C1 segment of cervical spinal cord (tissue), 14 donors: ENCODE measurements at places on chromosomes 7 and 10.
A peak's percentile ranks its signal among the peaks of the same experiment; 100 is the strongest.

DNA sequence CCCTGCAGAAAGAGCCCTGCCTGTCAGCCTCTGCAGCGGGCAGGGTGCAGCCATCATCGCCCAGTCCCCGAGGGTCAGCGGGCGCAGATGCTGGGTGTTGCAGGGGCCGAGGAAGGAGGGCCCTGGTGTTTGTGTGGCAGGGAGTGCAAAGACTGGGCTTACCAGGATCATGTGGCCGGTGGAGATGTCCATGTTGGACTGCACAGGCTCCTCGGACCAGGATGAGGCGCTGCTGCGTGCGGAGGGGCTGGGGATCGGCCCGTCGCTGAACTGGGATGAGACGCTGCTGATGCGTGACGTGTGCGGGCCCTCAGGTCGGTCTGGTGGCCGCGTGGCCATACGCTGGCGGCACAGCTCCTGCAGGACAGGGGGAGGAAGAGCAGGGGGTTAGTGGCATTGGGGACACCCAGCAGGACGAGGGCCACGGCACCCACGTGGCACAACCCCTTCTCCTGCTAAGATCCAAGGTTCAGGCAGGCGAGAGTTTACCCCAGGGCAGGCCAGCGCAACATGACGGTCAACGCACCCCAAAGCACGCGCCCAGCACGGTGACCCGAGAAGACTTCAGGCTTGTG, 319.5 kb downstream of the DNAJB6 start:
- DNase-seq: no peak

DNA sequence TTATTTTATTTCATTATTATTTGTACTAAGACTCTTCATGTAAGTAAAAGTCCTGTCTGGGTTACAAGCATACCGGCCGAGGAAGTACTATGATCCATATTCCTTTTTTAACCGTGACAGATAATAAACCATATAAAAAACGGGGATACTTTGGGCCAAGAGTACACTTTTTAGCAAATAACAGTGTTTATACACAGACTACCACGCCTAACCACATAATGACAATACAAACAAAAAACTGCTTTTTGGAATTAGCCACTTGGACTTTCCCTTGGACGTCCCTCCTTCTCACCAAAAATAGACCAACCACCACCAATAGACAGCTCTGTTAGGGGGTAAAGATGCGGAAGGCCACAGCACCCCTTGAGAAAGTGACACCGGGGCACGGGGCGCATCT, 800 bp downstream of the MINDY3 start:
- no peak for DNase-seq

- no peak for DNase-seq
These were observed 105.6 kb downstream of the LHPP start for GRCh38 chr10:124566981-124567835.

DNA sequence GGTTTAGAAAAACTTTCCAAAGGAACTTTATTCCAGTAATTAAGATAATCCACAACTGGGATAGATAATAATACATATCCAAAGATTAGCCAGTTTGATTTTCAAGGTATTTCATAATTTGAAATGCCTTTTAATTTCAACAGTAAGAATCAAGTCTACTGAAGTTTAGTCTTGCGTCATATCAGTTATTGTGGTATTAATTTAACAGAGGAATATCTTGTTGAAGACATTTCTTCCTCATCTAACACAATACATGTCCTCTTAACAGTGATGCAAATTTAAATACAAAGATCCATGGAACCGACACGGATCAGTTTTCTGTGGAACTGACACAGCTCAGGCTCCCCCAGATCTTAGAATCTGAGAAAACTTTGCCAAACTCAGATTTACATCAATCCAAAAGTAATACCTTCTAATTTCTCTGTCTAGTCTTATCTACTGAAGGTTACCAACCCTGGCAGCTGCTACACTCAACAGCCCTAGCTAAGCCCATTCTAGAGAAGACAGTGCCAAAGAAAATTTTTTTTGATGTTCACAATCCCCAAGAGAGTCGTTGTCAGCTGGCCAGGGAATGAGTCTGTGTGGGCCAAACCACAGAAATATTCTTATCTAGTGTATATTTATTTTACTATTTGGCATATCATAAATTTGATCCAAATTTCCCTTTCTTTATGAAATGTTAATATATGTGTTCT, 365.2 kb upstream of the MEOX2 start:
- no peak for DNase-seq

- DNase-seq: no peak
These were observed 15.8 kb upstream of the BNIP3 start for GRCh38 chr10:131997366-131998049.

- peak; percentile 43 for DNase-seq
These were observed 17.1 kb upstream of the AMZ1 start for GRCh38 chr7:2670720-2671391.

- no peak for DNase-seq
These were observed 91.9 kb downstream of the SORBS1 start for GRCh38 chr10:95469251-95469650.

DNA sequence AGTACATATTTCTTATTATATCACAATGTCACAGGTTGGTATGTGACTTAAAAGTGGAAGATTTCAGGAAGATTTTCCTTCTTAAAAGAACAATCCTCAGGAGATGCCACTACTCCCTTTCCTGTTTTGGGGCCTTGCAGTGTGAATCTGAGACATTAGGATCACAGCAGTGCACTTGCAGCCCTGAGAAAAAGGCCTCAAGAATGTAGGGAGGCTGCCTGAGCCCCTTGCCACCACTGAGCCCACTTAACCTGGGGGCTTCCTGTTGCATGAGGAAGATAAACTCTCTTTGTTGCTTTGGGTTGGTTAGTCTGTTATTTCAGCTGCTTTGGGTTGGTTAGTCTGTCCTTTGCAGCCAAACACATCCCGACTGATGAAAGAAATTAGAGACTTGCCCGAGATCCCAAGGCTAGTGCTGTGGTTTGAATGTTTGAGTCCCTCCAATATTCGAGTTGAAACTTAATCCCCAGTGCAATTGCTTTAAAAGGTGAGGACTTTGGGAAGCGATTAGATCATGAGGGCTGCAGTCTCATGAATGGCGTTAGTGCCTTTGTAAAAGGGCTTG, 151.3 kb upstream of the SP4 start:
- no peak for DNase-seq

DNA sequence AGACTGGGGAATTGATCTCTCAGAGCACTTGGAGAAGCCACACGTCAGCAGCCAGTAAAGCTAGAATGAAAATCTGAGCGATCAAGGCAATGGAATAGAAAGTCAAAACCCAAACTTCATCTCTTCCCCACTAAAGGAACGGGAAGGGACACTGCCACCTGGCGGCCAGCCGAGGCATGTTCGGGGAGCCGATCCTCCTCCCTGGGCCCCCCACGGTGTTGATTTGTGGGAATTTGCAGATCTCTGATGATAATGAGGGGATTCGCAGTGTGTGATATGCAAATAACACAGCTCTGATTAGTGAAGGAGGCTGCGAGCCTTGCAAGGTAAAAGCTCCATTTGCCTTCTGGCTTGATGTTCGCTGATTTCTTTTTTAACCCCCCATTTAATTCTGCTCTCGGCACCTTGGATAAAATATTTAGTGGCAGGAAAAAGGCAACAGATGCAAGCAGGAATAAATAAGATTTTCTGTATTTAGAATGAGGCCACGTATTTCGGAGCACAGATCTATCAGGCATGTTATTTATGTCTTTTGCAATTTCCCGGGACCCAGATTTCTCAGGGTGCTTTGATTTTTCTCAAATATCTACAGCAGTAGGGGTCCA, 258.6 kb downstream of the PAXIP1 start:
- DNase-seq: no peak

DNA sequence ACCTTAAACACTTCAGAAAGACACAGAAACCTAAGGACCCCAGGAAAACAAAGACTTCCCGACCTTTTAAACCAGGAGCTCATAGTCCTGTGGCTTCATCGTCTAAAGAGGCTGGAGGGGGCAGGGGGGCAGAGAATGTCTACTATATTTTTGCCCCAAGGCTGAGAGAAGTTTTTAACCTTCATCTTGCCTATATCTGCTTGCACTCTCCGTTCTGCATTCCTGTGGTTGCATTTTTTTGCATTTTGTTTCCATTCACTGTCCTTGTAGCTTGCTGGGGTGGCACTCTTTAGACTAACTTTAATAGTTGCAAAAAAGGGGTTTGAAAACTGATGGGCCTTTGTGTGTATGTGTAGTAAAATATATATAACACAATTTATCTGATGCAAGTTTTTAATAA, 23.7 kb downstream of the PRKAR2B start:
- DNase-seq: no peak

DNA sequence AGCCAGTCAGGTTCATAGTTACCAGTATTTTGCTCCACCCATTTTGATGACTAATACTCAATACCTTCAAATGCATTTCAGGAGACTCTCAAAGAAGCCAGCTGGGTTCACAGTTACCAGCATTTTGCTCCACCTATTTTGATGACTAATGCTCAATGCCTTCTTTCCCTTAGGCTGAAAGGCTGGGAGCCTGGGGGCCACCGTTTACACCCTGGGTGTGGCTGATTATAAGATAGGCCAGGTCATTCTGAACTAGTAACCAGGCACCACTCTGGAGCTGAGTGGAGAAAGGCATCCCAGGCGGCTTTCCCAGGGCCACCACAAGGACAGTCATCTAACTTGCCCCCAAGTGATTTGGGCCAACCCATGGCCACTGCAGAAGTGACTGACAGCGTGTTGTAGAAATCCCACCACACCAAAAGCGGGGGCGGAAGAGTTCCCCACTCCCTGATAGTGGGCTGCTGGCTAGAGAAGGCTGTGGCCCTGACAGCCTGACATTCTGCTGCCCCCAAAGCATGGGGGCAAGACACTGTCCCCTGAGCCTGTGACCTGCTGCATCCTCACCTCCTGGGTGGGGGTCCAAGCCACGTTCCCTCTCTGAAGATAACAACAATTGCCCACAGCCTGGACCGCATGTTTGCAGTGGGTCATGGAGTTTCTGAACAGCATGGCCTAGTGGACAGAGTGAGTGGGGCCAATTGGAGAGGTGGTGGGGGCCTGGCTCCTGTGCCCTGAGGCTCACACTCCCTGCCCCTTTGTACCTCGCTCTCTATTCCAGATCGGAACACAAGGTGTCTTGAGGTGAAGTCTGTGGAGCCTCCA, 23.0 kb upstream of the ZNF488 start:
- no peak for DNase-seq

DNA sequence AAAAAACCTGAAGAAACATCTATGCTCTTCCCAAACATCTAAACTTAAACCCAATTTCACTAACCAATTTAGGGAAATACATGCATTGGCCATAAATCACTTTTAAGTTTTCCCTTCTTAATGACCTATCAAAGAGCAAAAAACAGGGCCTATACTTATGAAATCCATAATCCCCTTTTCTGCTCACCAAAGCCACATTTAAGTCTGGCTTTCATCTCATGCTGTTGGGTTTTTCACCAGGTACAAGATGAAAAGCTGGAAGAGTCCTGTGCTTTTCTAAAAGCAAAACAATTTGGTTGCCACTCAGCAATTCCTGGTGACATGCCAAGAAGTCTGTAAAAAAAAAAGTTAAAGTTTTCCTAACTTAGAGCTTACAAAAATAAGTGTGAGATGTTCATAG, 92.6 kb downstream of the HPSE2 start:
- no peak for DNase-seq

GRCh38 chr10:73876157-73876556, 1.8 kb upstream of the CAMK2G start:
- no peak for DNase-seq
